HS-5 (cell line): ENCODE measurements at places on chromosomes 2 and 18.

- no peak for DNase-seq
Measured at GRCh38 chr18:23578891-23579653, 7.2 kb downstream of the NPC1 start.

- no peak for DNase-seq
Measured at GRCh38 chr2:139099721-139100120, 319.5 kb upstream of the NXPH2 start.

- no peak for DNase-seq
Measured at GRCh38 chr18:77346208-77346810, 96.7 kb downstream of the GALR1 start.

DNA sequence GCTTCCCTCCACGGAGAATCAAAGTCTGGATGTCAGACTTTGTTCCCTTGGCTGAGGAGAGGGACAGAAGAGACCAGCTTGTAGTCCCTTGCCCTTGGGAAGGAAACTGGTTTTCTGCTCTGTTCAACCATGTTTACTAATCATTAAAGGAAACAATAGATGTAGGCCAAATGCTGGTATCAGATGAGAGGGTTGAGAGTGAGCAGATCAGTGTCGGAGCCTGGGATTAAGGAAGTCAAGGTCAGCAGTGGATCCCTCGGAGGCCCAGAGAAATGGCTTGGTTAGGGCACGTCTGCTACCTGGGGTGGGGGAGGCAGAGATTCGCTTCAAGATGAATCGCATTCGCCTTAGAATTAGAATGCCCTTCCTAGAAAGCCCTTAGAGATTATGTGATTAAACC is 109.1 kb downstream of the MYCN start:
- no peak for DNase-seq

DNA sequence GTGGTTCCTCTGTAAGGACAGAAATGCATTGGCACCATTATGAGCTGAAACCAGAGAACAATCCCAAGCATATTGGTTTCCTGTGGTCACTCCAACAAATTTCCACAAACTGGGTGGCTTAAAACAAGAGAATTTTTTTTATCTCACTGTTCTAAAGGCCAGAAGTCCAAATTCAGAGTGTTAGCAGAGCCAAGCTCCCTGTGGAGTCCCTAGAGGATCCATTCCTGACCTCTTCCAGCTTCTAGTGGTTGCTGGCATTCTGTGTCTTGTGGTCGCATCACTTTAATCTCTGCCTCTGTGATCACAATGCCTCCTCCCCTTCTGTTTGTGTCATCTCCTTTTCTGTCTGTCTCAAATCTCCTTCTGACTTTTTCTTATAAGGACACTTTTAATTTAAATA is 380.3 kb downstream of the NYAP2 start:
- no peak for DNase-seq

GRCh38 chr2:151097128-151097527 is 164.5 kb downstream of the RBM43 start:
- no peak for DNase-seq

GRCh38 chr18:41992703-41993102 is 37.7 kb downstream of the PIK3C3 start:
- DNase-seq: no peak

GRCh38 chr2:235954281-235954680 is 213.9 kb downstream of the GBX2 start:
- DNase-seq: no peak

DNA sequence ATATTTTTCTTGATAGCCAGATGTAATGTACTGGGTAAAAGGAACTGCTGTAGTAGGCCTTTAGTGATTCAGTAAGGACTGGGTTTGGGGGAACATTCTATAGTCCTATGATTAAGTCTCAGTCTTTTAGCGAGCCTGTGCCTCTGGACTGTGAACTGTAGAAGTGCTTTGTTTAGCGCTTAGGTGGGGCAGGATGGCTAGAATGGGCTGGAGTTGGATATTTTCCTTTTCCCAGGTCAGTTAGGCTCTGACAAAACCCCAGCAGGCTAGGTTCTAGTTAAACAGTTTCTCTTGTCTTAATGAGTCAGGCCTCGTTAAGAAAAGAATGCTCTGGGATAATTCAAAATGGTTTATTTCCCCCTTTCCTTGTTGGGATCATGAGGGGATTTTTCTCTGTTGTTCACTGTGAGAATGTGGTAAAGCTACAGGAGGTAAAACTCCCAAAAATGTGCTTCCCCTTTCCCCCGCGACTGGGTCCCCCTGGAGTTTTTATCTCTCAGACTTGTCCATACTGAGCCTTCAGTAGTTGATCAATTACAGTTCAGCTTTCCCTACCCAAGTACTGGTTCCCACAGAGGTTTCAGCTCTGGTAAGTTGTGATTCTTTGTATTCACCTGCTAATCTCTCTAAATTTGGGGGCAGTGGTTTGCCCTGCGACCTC is 31.5 kb downstream of the EHBP1 start:
- no peak for DNase-seq

- DNase-seq: no peak
Measured at GRCh38 chr2:177056481-177056929, 156.1 kb upstream of the HNRNPA3 start.

DNA sequence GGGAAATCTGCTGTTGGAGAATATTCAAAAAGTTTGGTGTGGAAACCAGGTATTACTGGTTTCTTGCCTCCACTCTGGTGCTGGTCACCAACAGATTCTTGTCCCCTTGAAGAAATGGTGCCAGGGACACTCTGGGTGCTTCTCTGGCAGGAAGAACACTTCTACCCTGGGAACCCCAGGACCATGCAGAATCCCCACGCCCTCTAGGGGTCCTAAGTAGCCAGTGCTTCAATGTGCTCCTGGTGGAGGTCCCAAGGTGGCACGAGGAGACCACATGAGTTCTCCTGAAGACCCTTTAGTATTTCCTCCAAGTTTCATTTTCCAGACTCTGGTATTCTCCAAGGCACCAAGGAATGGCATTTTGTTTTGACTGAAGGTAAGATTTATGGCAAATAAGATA is 380.6 kb downstream of the TSN start:
- DNase-seq: peak; percentile 14

DNA sequence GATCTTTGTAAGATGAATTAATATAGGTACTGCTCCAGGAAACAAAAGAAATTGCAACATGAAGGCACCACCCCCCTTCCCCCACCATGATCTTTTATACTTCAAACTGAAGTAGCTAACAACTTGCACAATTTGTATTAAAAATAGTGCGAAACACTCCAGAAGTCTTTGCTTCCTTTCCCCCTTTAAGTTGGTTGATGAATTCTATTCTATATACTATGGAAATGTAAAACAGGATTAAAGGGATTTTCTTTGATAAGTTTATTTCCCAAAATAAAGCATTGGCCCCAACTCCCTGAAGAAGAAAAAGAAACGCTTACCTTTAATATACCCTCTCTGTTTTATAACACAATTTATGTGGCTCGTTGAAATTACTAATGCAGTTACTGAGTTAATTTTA is 227.1 kb downstream of the ARHGAP15 start:
- DNase-seq: no peak
